MCF 10A (cell line): ENCODE measurements at places on chromosomes 12 and 14.

GRCh38 chr14:25522116-25522515, 472.2 kb upstream of the STXBP6 start:
- no peak for DNase-seq

GRCh38 chr12:60752589-60752988, 1156.8 kb downstream of the SLC16A7 start:
- no peak for DNase-seq

GRCh38 chr12:107593713-107594381, 91.8 kb upstream of the PWP1 start:
- DNase-seq, result no peak

GRCh38 chr12:22527999-22528398, 16.3 kb downstream of the C2CD5 start:
- no peak for DNase-seq

DNA sequence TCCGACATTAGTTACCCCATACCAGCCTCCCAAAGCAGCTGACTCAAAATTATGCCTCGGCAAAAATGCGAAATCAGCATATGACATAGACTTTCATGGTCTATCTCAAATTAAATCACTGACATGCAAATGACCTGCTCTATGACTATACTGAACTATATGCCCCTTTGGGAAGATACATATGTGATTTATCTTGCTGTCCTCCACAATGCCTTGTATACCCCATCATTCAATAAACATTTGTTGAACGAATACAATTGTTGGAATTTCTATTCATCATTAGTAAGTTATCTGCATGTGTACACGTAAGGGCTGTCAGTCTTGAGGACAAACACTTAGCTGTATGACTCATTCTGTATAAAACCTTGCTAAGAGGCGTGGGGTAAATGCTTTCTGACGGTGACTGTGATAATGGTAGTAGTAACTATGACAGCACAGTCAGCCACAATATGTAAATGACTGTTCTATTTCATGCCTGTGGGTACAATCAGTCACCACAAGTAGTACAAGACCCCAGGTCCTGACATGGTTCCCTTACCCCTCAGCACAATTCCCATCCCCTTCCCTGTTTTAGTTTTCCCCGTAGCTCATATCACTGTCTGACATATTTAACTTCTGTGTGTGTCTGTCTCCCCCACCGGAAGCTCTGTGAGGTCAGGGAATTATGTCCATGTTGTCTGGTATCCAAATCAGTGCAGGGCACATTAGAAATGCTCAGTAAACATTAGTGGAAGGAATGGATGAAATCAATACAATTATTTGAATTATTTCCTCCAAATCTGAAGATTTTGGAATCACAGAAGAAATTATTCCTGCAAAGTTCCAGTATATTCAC, 42.8 kb downstream of the STXBP6 start:
- DNase-seq, result no peak

DNA sequence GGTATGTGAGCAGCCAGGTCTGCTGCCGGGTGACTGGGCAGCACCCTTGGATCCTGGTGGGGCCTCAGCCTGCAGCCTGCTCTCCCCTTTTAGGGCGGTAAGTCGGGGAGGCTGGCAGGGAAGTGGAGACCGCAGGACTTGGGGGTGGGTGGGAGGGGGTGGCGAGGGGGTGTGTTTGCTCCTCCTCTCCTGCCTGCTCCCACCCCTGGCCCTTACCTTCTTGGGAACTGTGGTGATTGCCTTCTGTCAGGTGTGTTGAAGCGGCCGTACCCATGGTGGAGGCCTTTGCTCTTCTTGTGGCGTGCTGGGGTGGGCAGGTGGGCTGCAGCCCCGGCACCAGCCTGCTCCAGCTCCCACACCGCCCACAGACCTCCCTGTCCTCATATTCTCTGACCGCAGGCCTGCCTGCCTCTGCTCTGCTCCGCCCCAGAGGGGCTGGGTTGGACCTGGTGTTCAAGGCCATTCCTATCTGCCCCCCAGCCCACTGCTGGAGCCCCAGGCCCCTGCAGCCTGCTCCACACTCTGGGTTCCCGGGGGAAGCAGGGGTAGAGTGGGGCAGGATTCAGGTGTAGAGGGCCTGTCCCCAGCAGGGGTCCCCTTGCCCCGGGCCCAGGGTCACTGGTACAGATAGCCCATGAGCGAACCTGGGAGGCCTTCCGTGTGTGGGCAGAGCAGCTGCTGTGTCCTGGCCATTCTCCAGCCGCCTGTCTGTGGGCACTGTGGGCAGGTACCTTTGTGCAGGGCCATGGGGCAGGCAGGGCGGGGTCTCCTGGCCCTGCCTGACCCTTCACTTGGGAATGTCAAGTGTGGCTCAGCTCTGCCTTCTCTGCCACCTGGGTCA, 5.2 kb downstream of the TEDC1 start:
- DNase-seq, result no peak
